ENCODE measurements at places on chromosomes 5 and 9.

- peak; percentile 59 for DNase-seq
Observed at GRCh38 chr5:83718195-83718825, 2.3 kb downstream of the HAPLN1 start.

GRCh38 chr9:113131689-113132151 lies 19.1 kb upstream of the SLC31A2 start:
- DNase-seq, result no peak

DNA sequence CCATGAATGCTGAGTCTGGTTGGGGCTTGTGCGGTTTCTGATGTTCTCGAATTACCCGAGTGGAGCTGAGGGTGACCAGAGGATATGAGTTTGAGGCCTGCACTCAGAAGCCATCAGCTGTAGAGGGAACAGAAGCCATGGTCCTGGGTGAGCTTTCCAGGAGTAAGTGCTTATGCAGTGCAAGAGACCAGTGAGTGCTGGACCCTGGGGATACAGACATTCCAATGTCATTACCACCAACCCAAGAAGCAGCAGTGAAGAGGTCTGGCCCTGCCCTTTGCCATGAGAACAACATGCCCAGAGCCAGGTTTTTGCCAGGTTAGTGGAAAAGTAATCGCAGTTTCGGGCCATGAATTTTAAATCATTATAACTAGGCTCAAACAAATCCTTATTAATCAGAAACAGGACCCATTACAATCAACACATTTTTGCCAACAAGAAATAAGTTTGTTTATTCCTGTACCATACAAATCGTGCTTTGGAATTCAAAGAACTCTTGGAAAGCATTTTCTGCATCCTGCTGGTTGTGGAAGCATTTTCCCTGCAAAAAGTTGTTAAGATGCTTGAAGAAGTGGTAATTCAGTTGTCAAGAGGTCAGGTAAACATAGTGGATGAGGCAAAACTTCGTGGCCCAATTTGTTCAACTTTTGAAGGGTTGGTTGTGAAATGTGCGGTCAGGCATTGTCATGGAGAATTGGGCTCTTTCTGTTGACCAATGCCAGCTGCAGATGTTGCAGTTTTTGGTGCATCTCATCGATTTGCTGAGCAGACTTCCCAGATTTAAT lies 154.6 kb downstream of the SYK start:
- DNase-seq, result no peak

DNA sequence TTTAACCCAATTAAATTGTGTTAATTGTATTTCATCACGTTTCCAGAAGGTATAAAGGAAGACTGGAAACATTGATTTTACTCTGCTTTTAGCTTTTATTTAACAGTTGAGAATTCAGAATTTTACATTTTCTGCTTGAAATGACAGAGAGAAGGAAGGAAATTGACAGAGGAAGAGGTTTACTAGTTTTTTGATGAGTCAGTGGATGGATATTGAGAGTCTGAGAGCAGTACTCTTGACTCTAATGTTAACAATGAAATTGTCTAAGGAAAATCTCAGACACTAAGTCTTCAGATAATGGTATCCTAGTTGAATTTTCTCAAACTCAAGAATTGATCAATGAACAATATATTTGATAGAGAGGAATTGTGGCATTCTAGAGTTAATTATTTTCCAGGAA lies 60.6 kb downstream of the IPO11 start:
- no peak for DNase-seq

DNA sequence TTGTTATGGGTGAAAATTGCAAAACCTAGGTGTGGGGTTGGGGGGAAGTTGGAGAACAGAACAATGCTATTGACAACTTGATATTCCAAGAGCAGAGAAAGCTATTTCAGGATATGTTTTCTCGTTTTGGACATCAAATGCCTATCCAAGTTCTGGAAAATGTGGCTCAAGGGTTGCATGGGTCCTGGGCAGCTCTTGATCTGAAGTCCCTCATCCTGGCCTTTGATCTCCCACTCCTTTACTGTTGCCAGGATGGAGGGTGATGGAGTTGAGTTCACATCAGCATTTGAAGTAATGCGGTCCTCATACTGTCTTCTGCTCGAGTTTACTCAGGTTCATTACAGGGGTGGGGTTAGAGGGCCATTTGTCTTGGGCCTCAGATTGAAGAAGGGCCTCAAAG lies 76.9 kb upstream of the RPS23 start:
- DNase-seq, result no peak

GRCh38 chr9:124598048-124598447 lies 90.8 kb upstream of the NR5A1 start:
- no peak for DNase-seq

GRCh38 chr5:150780816-150781221 lies 2.3 kb downstream of the SMIM3 start:
- DNase-seq, result no peak

DNA sequence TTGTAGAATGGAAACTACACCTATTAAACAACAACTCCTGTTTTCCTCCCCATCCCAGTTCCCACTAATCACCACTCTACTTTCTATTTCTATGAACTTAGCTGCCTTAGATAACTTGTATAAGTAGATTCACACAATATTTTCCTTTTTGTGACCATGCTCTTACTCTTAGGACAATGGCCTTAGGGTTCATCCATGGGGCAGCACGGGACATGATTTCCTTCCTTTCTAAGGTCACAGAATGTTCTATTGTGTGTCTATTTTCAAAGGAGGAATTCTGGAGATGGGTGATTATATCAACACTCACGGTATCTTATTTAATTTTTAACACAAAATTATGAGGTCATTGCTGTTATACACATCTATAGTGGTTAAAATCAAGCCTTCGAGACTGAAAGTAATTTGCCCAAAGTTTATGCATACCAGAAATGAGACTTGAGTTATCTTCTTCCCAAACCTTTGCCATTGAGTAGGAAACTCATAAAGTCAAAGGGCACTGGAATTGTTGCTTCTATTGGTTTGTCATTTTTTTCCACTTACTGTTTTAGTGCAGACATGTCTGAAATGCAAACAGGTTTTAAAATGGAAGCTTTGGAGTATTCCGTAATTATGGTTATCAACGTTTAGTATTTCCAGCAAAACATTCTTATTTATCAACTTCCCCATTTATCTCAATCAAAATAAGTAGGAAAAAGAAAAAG lies 23.6 kb downstream of the CTSL start:
- no peak for DNase-seq

GRCh38 chr9:97958812-97959511 lies 21.0 kb upstream of the HEMGN start:
- no peak for DNase-seq

DNA sequence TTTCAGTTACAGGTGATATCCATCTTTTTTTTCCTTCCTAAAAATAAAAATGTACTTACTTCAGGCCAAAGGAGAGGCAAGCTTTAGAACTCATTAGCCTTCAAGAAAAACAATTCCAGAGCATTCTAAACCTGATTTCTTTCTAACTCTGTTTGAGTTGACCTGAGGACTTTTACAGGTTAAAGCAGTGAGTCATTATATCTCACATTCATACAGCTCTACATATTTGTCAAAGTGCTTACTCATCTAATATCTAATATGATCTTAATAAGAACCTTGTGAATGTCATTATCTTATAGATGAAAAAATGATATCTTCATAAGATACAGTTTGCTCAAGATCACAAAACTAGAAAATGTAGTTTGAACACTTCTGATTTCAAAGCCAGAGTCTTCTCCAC lies 149.2 kb upstream of the CDKN2B start:
- DNase-seq, result no peak

DNA sequence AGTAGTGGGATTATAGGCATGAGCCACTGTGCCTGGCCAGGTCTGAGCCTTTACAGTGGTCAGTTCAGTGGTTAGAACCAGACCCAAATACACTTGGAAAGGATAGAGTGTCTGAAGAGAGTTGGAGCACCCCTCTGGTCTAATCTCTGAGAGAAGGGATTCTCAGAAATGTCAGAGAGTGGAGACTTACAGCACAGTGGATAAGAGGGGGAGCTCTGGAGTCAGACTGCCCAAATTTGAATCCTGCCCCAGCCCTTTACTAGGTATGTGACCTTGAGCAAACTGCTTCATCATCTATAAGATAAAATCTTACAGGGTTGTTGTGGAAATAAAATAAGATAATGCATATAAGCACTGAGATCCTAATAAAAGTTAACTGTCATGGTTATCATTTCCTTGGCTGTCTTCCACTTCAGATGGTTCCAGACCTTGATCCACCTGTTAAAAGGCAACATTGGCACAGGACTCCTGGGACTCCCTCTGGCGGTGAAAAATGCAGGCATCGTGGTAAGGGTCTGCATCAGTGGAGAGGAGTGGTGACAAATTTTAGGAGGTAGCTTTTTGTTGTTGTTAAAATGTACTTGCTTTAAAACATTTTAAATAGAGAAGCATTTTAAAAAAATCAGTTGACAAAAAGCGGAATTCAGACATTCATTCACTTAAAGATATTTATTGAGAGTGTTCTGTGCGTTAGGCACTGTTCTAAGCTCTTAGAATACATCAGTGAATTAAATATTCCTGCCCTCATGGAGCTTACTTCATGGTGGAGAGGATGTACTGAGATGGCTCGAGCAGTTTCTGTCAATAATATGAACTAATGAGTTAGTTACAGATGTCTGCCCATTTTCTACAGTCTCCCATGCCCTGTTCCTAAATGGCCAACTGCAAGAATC lies 16.0 kb downstream of the SLC36A1 start:
- DNase-seq, result no peak

- no peak for DNase-seq
Observed at GRCh38 chr5:150429410-150429873, 16.7 kb upstream of the CD74 start.

GRCh38 chr5:74767579-74767913 lies 497 bp downstream of the NSA2 start:
- DNase-seq, result peak; percentile 28

DNA sequence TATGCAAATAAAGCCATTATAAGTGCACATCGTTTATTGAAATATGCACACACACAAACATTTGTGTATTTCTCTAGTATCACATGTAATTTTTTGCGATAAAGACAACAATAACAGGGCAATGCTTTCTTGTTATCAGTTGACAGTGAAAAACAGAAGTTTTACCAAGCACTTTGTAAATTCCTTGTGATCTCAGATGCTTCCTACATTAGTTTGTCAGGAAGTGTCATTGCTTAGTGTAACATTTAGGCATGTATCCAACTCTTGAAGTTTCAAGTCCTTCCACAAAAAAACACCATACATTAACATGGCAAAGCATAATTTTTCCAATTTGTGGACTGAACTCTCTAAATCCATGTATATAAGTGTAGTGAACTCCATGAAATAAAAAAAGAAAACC lies 46.4 kb downstream of the MOCS2 start:
- DNase-seq, result no peak

DNA sequence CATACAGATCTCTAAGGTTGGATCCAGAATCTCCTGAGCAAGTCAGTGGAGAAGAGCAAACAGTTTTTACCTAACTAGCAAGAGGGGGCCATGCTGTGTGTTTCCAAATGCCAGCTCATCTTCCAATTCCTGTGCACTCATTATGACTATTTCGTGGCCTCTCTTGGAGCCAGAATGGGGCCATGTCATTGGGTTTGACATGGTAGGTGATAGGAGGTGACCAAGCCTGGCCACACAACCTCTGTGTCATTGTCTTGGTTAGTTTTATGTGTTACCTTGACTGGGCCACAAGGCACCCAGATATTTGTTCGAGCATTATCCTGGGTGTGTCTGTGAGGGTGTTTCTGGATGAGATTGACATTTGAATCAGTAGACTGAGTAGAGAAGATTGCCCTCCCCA lies 206.2 kb downstream of the HSPA4 start:
- no peak for DNase-seq

- no peak for DNase-seq
Observed at GRCh38 chr9:33106827-33107621, 30.6 kb upstream of the SMU1 start.

GRCh38 chr5:141431286-141431685 lies 979 bp downstream of the PCDHGA12 start:
- DNase-seq, result no peak

- no peak for DNase-seq
Observed at GRCh38 chr5:96337048-96337781, 95.8 kb downstream of the PCSK1 start.

GRCh38 chr5:167694325-167695147 lies 596.9 kb upstream of the WWC1 start:
- DNase-seq, result no peak

GRCh38 chr5:143573568-143574170 lies 170.2 kb upstream of the NR3C1 start:
- DNase-seq, result no peak

- DNase-seq, result peak; percentile 34
Observed at GRCh38 chr5:151239237-151239861, 13.6 kb upstream of the GM2A start.

GRCh38 chr5:38598994-38599617 lies 42.7 kb upstream of the LIFR start:
- DNase-seq, result peak; percentile 42

DNA sequence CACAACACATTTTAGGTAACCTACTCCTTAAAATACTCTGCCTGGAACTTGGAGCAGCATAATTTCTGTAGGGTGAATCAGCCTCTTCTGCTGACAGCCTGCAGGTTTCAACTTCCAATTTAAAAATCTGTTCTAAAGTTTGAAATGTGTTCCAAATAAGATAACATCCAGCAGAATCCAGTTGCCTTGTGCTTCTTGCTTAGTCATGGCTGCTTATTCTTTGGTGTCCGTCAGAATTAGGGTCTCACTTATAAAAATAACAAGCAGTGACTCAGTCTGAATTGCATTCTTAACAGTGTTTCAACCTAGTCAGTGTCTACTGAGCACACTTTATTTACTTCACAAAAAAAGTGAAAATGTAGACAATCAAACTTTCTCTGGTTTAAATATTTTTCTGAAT lies 3.7 kb downstream of the CDH6 start:
- no peak for DNase-seq

GRCh38 chr9:116000748-116001329 lies 152.8 kb upstream of the PAPPA start:
- peak; percentile 48 for DNase-seq

DNA sequence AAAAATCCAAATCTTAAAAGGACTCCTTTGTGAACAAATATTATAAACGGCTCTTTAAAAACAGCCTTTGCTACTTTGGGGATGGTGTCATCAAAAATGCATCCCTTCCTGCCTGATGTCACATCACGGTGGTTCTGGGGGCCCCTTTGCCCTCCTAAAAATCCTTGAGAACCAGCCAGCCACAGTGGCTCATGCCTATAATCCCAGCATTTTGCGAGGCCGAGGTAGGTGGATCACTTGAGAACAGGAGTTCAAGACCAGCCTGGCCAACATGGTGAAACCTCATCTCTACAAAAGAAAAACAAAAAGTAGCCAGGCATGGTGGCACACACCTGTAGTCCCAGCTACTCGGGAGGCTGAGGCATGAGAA lies 43.9 kb downstream of the FNBP1 start:
- no peak for DNase-seq

Measured in HCT116 (cell line).